CD4-positive, alpha-beta T cell treated with Interleukin-6 at 100 ng/mL for 8 hours (primary cell): ENCODE measurements at places on chromosomes 2 and 18.

DNA sequence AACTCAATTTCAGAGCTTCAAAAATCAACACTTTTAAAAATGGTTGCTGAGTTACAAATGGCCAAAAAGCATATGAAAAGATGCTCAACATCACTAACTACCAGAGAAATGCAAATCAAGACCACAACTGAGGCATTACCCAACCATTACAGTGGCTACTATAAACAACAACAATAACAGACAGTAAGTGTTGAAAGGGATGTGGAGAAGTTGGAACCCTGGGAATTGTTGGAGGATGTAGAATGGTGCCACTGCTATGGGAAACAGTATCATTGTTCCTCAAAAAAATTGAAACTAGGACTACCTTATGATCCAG lies 173.3 kb upstream of the SPRED2 start:
- DNase-seq: no peak

DNA sequence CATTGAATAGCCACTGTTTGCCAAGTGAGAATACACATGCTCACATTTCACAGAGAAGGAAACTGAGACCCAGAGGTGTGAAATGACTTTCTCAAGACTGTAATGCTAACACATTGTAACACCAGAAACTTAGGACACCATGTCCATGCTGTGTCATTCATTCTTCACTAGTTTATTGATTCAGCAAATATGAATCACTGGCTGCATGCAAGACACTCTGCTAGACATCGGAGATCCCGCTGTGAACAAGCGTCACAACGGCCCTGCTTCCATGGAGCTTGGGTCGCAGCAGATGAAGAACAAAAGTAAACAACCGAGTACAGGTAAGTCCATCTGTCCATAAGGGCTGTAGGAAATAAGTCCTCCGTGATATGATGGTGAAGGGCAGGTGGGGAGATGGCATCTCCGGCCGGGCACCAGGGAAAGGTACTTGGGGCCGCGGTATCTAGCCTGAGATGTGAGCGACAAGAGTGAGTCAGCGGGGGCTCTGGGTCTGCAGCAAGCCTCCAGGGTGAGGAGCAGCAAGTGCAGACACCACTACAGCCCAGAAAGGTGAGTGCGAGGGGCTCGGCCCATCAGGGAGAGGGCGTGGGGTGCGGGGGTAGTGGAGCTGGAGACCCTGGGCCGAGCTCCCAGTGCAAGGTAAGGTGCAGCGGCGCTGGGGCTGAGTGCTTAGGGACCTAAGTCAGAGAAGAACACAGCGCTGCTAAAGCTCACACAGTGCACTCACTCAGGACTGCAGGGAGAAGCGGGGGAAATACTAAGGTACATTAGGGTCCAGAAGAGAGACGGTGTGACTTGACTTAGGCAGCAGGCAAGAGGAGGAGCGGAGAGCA lies 391.2 kb downstream of the FBXO15 start:
- DNase-seq: no peak

DNA sequence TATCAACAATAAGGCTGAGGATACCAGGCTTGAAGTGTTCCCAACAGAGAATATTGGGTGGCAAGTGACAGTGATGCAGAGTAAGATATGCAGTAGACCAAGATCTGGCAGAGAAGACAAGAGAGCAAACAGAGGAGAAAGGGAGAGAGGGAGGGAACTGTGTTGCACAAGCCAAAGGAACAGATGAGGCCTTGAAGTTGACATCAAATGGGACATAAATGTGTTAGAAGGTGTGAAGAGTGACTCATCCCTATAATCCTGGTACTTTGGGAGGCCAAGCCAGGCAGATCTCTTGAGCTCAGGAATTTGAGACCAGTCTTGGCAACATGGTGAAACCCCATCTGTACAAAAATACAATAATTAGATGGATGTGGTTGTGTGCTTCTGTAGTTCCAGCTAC lies 342.9 kb downstream of the PARD3B start:
- no peak for DNase-seq

GRCh38 chr18:48687346-48688042 lies 148.7 kb downstream of the CTIF start:
- DNase-seq: no peak

GRCh38 chr2:179024445-179024844 lies 25.5 kb downstream of the CCDC141 start:
- DNase-seq: no peak

DNA sequence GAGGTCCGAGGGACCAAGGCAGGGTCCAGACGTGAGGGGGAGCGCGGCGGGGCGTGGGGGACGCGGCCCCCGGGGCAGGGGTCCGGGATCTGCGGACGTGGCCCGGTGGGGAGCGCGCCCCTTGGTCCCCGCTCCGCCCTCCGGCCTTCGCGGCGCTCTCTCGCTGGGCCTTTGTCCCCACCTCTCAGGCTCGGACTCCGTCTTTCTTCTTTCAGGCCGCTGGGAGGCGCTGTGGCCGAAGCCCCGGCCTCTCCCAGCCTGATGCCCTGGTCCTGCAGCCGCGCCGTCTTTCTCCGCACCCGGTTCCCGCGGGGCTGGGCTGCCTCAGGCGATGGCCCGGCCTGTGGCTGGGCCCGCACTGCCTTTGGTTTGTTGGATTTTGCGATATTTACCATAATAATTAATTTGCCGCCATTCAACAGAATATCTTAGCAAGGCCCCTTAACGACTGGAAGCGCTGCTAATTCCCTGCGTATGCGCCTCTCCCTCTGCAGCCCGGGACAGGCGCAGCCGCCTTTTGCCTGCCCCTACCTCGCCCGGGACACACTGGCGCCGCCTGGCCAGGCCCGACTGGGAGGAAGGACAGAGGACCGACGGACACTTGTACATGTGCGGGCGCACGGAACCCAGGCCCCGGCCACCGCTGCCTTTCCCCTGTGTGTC lies 10.8 kb downstream of the SIX3 start:
- DNase-seq: no peak

GRCh38 chr2:136703214-136703613 lies 62.1 kb upstream of the THSD7B start:
- DNase-seq: no peak

DNA sequence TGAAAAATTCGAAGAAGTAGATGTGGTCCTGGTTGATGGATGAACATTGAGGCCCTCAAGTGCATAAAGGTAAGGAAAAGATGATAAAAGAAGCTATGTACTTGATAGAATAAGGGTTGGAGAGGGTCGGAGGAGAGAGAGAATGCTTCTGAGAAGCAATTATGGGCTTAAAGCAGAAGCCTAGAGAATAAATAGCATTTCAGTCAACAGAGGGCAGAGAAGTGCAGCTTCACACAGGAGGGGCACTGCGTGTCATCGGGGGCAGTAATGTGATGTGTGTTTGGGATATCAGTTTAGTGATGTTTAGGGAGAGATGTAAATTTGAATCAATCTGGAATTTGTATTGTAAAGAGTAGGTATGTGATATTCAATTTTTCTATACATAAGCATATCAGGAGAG lies 334.5 kb downstream of the PIK3C3 start:
- DNase-seq: no peak

DNA sequence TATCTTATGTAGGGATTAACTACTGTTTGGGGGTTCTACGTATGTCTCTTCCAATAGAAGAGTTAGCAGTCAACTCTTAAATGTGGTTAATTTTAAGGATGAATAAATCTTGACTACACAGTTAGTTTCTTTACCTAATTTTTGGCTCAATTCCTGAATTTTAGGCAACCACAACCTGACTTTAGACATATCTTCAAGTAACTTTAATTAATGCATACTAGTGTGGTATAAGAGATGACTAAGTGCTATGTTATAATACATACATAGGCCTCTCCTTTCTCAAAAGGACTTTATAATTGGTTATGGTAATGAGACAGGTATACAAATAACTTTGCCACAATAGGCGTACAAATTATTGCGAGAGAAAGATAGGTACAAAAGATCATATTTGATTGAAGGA lies 312.0 kb downstream of the IRS1 start:
- DNase-seq: no peak

DNA sequence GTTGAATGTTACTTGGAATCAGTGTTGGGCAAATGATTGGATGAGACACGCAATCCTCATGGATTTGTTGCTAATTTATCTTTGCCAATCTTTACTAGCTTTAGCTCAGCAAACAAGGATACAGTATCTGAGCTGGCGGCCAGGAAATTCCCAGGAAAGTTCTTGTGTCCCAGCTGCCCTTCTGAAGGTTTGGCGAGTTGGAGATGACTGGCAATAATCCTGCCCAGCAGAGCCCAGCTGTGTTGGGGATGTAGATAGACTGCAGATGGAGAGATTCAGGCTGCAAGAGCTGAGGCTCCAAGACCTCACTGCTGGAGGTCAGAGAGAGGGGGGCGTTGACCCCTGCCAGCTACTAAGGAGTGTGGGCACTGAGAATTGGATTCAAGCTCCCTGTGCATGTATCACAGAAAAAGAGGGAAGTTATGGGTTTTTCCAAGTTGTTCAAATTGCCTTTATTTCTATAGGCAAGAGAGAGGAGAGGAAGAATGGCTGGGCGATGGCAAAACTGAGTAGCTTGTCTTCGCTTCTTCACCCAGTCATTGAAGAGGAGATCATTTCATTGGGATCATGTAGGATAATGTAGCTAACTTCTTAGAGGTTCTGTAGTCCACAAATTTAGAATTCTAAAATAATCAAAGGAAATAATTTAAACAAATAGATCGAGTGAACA lies 506.8 kb upstream of the LRATD1 start:
- DNase-seq: no peak
